CD4-positive, alpha-beta T cell treated with Interleukin-2 at 100 ng/mL for 4 hours (primary cell): ENCODE measurements at places on chromosomes 12 and 14.

- no peak for DNase-seq
Measured at GRCh38 chr12:54587315-54587873, 1.1 kb downstream of the PPP1R1A start.

- no peak for DNase-seq
Measured at GRCh38 chr14:31029016-31029970, 3.1 kb upstream of the STRN3 start.

- DNase-seq: no peak
Measured at GRCh38 chr12:116874324-116874995, 6.8 kb downstream of the HRK start.

DNA sequence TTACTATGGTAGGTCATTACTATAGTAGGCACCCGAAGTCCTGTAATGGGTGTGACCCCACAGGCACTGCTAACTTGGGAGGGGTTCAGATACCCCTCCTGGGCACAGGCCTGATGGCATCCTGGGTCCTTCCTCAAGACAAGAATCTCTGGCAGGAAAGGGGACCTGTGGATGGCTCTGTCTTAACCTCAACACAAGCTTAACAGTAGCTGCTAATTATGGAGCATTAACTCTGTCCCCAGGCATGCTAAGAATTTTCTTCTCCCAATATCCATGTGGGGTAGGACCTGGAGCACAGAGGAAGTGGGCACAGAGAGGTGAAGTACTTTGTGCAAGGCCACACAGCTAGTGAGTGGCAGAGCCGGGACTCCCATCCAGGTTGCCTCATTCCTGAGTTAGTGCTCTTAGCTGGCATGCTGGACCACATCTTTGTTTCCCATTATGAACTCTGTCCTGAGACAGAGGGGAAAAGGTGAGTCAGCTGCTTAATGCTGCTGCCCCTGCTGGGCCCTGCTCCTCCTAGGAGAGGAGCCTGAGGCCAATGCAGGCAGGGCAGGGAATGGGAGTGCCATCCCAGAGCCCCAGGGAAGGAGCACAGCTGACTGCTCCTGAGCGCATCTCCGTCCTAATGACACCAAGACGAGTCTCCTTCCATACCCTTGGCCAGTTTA is 32.1 kb downstream of the GALNT16 start:
- DNase-seq: no peak

DNA sequence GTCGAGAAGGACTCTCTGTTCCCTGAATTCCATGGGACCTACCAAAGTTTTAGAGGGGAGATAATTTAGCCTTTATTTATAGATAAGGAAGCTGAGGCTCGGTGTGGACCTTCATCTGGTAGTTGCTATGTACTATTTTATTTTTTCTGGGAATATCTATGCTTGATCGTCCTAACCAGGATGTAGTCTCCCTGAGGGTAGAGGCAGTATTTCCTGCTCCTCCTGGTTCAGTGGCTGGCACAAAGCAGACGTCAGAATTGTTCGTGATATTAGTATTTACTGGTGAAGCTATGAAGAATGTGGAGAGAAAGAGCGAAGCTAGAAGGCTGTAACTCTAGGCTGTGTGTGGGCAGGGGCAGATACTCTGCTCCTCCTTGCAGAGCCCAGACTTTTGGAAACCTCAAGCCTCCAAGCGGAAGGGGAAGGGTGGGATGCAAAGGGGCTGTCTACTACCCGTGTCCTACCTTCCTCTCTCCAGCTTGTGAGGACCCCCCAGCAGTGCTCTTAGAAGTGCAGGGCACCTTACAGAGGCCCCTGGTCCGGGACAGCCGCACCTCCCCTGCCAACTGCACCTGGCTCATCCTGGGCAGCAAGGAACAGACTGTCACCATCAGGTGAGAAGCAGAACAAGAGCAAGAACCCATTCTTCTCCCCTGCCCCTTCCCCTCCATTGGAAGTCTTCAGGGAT is 1.4 kb downstream of the LRP10 start:
- no peak for DNase-seq

DNA sequence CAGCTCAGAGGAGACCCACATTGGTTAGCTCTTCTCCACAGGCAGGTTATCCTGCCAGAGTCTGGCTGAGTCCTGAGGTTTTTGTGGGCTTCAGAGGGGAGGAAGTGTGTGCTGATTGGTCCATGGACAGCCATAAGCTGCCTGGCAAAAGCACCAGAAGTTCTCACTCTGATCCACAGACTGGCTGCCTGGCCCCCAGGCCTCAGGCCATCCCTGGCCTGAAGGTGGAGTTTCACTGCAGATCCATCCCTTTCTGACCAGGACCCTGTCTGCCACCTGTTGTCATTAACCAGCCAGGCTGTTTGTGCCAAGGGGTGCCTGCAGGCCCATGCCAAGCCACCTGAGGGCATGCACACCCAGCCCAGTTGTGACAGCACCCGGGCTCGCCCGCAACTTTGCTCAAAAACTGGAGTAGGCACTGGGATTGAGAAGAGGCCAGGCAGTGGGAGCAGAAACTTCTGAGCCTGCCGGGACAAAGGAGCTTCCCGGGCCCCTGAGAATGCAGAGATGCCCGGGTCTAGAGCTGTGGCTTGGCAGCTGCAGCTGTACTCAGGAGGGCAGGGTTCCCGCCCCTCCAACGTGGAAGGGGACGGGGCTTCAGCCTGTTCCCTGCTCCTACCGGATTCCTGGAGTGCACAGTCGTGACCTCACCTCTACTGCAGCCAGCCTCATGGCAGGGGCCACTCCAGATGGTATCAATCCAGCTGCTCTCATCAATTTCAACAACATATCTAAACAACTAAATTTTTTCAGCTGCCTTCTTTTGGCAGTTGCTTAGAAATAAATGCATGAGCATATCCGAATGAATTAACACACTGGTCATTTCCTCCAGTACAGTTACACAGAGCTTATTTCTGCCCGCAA is 1277.3 kb downstream of the SLC16A7 start:
- DNase-seq: no peak

GRCh38 chr12:81627336-81628189 is 131.6 kb downstream of the PPFIA2 start:
- DNase-seq: no peak

DNA sequence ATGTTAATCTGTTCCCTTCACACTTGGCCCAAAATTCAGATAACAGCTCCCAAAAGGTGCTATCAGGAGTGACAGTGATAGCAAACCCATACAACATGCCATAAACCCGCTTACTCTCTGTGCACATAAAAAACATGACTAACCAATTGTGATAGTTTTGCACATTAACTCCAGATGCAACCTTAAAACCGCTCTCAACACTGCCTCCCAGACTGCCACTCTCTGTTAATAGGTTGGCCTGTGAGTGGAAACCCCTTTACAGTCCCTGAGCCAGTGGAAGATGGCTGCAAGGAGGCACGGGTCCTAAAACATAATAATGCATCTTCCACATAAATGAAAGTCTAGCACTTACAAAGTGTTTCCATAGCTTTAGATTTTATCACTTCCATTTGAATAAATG is 12.0 kb upstream of the TMTC1 start:
- no peak for DNase-seq

DNA sequence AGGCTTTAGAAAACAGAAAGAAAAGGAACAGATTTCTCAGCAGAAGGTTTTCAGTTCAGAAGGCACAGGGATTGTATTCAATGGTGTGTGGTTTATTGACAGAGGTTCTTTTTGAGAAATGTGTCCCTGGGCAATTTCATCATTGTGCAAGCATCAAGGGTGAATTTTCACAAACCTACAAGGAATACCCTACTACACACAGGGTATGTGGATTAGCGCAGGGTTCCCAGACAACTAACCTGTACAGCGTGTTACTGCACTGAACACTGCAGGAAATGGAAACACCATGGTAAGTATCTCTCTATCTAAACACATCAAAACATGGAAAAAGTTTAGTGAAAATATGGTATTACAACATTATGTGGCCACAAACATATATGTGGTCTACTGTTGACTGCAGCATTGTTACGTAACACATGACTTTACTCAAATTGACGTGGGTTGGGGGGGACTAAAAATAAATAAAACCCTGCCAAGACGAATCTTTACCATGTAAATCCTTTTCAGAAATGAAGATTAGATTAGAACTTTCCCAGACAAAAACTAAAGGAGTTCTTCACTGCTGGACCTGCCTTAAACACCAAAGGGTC is 893.1 kb downstream of the TMEM121 start:
- DNase-seq: no peak

DNA sequence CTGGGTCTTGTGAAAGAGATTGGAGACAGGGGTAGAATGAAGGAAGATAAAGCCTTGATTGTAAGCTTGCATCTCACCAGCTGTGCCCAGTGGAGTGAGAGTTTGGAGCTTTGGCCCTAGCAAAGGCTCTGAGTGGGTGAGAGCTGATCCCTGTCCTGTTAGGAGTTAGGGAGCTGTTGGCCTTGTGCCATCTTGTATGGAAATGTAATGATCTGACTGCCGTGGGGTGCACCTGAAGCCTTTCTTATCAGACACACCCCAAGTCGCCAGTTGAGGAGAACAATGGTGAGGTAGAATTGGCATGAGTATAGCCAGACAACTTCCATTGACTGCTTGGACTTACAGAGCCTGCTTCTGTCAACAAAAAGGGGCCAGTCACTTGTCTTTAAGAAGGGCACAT is 130.1 kb downstream of the PRKCH start:
- no peak for DNase-seq

GRCh38 chr12:45184147-45184963 is 31.5 kb upstream of the ANO6 start:
- DNase-seq: no peak

DNA sequence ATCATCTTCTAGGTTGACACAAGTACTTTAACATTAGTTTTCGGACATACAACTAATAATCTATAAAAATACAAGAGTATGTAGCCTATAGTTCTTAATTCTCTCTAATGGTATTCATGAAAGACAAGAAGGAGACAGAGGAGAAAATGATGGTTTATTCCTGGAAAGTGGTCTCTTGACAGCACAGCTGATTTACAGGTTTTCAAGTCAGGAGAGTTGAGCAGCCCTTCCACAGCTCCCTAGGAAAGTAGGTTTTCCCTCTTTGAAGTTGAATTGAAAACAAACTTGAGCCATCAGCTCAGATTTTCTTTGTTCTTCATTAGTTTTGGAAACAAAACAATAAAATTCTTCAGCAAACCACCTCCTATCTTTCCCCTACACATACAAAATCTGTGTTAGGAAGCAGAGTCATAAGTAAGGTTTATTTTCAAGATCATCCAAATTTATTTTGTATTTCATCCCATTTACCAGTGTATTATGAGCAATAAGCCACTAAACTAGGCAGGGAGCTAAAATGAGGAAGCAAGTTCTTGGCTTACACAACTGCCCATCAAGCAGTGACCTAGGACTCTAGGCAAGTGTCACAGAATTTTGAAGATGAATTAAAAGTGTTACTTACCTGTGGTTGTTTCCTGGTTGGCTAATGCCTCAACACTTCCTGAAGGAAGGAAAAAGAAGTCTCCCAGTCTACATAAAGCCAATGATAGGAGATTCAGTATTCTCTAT is 357.0 kb downstream of the BCAT1 start:
- DNase-seq: no peak

GRCh38 chr12:70052931-70053497 is 190.2 kb upstream of the CNOT2 start:
- no peak for DNase-seq

- no peak for DNase-seq
Measured at GRCh38 chr12:121139286-121139685, 6.6 kb downstream of the P2RX7 start.

DNA sequence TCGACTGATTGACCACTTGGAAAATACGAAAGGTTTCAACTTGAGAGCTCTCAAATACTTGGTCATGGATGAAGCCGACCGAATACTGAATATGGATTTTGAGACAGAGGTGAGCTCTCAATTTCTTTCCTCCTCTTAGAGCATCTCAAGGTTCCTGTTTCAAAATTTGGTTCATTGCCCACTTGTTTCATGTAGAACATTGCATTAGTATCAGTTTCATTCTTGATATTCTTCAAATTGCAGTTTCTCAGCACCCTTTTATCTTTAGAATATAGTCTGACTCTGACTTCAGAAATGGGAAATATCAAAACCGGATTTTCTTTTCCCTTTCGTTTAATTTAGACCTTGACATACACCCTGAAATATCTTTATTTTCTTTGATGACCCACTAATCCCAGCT is 8.8 kb downstream of the DDX47 start:
- DNase-seq: no peak

DNA sequence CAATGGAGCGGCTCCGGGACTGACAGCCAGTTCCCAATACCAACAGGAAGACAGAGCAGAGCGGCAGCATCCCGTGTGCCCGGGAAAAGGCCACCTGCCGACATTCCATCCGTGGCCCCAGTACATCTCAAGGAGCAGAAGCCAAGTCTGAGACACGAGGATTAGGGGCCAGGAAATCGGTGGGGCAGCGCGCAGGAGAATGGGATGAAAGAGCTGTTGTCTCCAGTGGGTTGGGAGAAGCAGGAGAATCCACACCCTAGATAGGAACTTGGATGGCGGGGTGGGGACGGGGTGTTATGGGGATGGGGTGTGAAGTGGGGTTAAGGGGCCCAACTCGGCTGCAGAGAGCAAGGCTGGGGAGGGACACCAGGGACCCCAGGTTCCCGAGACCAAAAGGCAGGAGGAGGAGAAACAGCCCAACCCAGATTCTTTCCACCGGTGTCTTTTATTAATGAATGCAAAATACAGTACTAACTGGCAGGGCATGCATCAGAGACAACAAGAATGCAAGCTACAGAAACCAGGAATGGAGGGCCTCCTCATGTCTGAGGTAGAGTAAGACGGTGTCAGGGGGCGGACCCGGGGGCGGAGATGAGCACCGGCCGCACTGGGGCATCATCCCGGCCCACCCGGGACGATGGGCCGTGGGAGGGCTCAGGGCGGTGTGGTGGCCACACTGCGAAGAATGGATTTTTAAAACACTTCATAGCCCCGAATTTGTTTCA is 50.3 kb downstream of the BEGAIN start:
- DNase-seq: no peak

DNA sequence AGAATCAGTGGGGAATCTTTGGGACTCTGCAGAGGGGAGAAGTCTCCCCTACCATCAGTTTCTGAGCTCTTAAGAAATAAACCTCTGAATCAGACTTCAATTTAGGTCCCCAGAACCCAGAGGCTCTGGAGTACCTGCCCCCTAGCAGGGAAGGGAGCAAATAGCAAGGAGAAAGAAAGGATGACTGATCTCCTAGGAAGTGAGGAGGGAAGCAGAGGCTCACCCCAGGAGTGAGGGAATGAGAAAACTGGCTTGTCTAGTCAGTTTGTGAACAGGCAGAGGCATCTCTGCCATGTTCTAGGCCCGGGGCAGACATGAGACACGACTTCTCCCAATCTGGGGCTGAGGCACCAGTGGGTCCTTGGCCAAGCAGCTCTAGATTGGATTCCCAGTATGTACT is 24.3 kb upstream of the SMUG1 start:
- no peak for DNase-seq

DNA sequence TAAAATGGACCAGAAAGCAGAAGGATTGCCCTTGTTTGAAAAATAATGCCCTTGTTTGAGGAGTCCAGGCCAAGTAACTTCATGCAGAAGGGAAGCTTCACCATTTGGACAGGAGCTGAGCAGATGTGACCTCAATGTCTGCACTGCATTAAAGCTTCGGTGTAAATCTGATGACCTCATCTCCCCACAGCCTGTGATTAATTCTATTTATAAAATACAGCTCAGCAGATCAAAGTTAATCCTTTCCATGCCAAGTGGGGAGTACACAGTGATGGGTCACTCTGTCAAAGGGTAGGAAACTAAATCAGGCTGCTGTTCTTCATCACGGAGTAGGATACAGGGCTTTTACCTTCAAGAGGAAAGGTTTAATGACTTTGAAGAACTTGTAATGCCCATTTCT is 533.7 kb downstream of the RPS29 start:
- DNase-seq: no peak

GRCh38 chr14:92994131-92994676 is 71.3 kb downstream of the CHGA start:
- DNase-seq: no peak
